ENCODE measurements at places on chromosomes 3 and 15. TPM values are rescaled to one million over a fixed set of nuclear protein-coding genes. Genes with fewer than 3 reads are reported as not detected.

DNA sequence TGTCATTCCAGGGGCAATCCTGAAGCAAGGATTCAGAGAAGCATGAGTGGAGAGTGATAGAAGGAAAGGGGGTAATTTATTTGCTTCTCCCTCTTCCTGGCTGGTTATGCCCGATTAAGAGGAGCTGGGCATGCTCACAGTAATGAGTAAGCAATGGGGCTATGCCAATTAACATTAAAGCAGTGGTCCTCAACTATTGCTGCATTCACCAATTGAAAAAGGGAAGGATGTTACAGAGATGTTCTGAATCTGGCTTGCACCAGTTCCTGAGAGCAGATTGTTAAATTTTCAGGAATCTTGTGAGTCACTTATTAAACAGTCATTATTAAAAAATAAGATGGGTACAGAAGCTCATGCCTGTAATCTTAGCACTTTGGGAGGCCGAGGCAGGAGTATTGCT is 85.9 kb upstream of the ZBTB20 start:
- no peaks in the 10 kb centered on the region for H3K4me1 ChIP-seq
- H3K4me3 ChIP-seq: no peak overlapping the region
- peaks cover 3% of the 10 kb centered on the region for H3K27me3 ChIP-seq
- H3K27ac ChIP-seq: no peak overlapping the region
- DNase-seq: no peak

Gene PPM1L
- total RNA-seq: 73.2 TPM

Gene HDC
- 9.5 TPM for total RNA-seq

Gene RHCG
- not detected for total RNA-seq

Gene MNS1
- not detected for total RNA-seq

Data from natural killer cell (primary cell).